ENCODE measurements at places on chromosomes 1 and 21. TPM values are rescaled to one million over a fixed set of nuclear protein-coding genes. Genes with fewer than 3 reads are reported as not detected.

DNA sequence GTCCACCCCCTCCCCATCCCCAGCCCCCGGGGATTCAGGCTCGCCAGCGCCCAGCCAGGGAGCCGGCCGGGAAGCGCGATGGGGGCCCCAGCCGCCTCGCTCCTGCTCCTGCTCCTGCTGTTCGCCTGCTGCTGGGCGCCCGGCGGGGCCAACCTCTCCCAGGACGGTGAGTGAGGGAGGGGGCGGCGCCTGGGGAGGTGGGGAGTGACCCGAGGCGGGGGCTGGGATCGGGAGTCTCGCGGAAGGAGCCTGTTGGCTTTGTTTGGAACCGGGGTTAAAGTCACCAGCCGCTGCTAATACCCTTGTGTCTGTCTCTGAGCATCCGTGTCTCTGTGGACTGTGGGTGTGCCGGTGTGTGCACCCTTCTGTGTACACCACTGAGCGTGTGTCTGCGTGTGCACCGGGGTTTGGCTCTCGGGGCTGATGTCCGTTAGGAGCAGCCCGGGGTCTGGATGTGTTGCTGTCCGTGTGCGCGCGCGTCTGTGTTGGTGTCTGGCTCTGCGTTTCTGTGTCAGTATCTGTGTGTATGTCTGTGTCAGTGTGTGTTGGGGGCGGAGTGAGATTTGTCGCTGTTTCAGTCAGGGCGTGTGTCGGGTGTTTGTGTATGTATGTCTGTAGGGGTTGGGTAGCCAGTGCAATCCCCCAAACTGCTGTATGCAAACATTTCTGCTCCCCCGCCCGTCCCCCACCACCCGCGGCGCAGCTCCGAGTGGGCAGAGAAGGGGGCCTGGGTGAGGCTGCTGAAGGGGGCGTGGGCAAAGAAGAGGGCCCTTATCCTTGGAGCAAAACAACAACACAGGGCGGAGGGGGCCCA lies 480 bp downstream of the CADM3 start:
- H3K27me3 ChIP-seq = peaks cover 27% of the 10 kb centered on the region
- H3K36me3 ChIP-seq = no peaks in the 10 kb centered on the region
- peak overlapping the region; percentile 34 for H3K4me3 ChIP-seq

GRCh38 chr1:35660581-35661473 lies 19.5 kb upstream of the PSMB2 start:
- H3K27ac ChIP-seq = no peak overlapping the region
- H3K27me3 ChIP-seq = peaks cover 4% of the 10 kb centered on the region
- H3K4me1 ChIP-seq = no peaks in the 10 kb centered on the region
- no peaks in the 10 kb centered on the region for H3K36me3 ChIP-seq
- no peak overlapping the region for H3K4me3 ChIP-seq

DNA sequence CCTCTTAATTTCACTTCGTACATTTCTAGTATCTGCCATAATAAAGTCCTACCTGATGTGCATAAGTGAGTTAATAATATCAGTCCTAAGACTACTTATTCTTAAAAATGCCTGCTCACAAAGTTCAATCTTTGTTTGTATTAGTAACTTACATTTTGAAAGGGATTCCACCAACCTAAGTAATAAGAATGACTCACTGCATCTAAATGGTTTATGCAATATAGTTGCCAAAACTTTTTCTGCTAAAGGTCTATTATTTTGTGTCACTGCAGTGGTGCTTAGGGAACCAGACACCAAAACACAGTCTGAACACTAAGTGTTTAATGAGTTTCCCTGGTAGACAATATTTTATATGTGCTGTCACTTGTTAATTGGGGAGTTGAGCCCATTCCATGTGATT lies 1.8 kb downstream of the ZNF669 start:
- H3K36me3 ChIP-seq = peaks cover 17% of the 10 kb centered on the region
- no peak overlapping the region for H3K4me3 ChIP-seq
- DNase-seq = no peak
- no peaks in the 10 kb centered on the region for H3K27me3 ChIP-seq

- H3K4me1 ChIP-seq = no peaks in the 10 kb centered on the region
- no peak for DNase-seq
- no peak overlapping the region for H3K4me3 ChIP-seq
- H3K27me3 ChIP-seq = no peaks in the 10 kb centered on the region
- H3K27ac ChIP-seq = no peak overlapping the region
These were observed 17.5 kb downstream of the COL6A1 start for GRCh38 chr21:45998871-45999580.

GRCh38 chr1:197862671-197863070 lies 39.8 kb upstream of the C1orf53 start:
- H3K4me3 ChIP-seq = no peak overlapping the region
- H3K36me3 ChIP-seq = no peaks in the 10 kb centered on the region
- H3K27ac ChIP-seq = no peak overlapping the region
- no peak for DNase-seq

- H3K4me3 ChIP-seq = no peak overlapping the region
- no peaks in the 10 kb centered on the region for H3K36me3 ChIP-seq
These were observed 597.9 kb upstream of the ADAMTS5 start for GRCh38 chr21:27564684-27565301.

- DNase-seq = no peak
- H3K4me1 ChIP-seq = no peaks in the 10 kb centered on the region
- no peaks in the 10 kb centered on the region for H3K36me3 ChIP-seq
- H3K4me3 ChIP-seq = no peak overlapping the region
- no peak overlapping the region for H3K27ac ChIP-seq
- no peaks in the 10 kb centered on the region for H3K27me3 ChIP-seq
These were observed 796.2 kb downstream of the PLA2G4A start for GRCh38 chr1:187624812-187625545.

DNA sequence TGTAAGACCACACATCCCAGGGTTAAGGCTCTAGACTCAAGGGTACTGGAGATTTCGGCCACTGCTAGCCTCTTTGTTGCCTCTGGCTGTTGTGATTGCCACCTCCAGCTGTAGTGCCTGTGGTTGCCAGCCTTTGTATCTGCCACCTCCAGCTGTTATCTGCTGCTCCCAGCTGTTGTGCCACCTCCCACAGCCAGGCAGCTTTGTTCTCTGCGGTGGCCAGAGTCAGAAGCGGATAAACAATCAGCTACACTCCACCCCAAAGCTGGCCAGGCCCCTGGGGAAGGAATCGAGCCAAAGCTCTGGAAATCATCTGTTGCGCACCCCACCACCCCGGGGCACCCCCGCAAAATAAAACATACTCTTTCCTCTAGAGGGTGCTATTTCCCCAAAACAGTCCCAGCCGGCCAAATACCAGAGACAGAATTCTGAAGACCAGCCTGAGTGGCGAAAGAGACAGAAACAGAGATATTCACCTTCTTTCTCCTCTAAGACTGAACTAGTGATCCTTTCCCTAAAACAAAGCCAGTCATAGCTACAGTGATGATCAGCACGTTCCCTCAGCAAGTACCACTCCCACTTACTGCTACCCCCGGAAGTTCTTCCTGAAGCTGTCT lies 14.8 kb upstream of the PIGM start:
- H3K27ac ChIP-seq = no peak overlapping the region
- no peak overlapping the region for H3K4me3 ChIP-seq
- DNase-seq = peak; percentile 27

- DNase-seq = no peak
- no peaks in the 10 kb centered on the region for H3K27me3 ChIP-seq
- H3K36me3 ChIP-seq = no peaks in the 10 kb centered on the region
These were observed 519 bp upstream of the IQCC start for GRCh38 chr1:32204943-32205361.

GRCh38 chr1:232704694-232705680 lies 75.1 kb upstream of the SIPA1L2 start:
- H3K27ac ChIP-seq = no peak overlapping the region
- peak; percentile 90 for DNase-seq
- H3K36me3 ChIP-seq = no peaks in the 10 kb centered on the region
- H3K27me3 ChIP-seq = no peaks in the 10 kb centered on the region

DNA sequence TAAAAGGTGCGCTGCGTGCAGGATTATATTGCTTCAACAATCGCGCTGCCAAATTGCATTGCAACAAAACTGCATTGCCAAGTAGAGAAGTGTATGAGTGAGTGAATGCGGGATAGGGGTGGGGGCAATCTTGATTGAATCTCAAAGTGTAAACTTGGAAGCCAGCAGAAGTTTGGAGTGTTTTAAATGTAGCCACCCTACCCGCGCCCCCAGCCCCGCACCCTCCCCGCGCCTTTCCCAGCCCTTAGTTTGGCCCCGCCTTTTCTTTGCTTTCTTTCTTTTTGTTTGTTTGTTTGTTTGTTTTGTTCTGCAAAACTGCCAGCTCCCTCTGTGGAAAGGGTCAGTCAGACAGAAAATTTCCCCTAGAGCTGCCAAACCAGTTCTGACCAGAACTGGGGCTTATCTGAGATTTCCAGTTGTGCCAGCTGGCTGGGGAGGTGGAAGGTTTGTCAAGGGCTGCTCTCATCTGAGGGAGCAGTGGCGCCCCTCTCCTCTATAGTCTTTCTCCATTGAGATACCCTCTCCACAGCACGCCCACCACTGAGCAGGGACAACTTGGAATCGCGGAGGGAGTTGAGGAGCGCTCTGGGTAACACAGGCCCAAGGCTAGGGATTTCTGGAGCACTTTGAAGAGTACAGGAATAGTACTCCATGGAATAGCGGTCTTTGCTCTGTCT lies 666 bp upstream of the BEND5 start:
- DNase-seq = no peak
- no peaks in the 10 kb centered on the region for H3K36me3 ChIP-seq
- H3K27ac ChIP-seq = no peak overlapping the region

DNA sequence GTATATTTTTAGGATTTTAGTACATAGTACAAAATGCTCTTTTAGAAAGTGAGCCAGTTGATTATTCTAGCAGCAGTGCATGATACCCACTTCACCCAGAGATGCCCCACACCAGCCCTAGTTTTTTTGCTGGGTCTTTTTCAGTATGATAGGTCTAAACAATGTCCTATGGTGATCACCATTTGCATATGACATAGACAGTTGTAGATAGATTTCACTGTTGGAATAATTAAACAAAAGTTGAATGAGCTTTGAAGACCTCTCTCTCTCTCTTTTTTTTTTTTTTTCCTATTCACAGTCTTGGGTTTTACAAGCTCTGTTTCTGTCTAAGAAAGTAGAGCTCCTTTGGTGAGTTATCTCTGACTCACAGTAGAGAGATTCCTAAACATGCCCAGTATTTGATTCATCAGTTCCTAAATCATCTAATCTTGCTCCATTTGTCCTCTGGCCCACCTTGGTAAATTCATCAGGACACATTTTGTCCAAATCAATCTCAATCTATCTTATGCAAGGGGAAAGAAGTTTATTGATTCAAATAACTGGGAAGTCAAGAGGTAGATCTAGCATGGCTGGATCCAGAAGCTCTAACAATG lies 44.7 kb upstream of the VAV3 start:
- no peak for DNase-seq
- peaks cover 11% of the 10 kb centered on the region for H3K27me3 ChIP-seq
- no peak overlapping the region for H3K4me3 ChIP-seq
- H3K36me3 ChIP-seq = no peaks in the 10 kb centered on the region

DNA sequence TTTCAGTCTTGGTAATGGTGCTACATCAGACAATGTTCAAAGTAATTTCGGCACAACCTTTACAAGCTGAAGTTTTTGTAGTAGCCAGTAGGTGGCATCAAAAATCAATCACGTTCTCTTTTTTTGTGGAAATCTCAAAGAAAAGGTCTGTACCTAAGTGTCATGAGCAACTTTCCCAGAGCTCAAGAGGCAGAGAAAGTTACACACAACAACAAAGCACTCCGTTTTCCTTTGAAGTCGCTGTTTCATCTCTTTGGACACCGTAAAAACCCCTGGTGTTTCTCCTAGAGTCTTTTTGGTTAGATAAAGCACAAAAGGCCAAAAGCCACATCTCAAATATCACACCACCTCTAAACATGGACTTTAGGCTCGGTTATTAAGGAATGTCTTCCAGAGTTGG lies 131.6 kb downstream of the LHX8 start:
- no peaks in the 10 kb centered on the region for H3K36me3 ChIP-seq
- DNase-seq = no peak
- no peaks in the 10 kb centered on the region for H3K27me3 ChIP-seq
- H3K27ac ChIP-seq = no peak overlapping the region
- H3K4me1 ChIP-seq = no peaks in the 10 kb centered on the region
- H3K4me3 ChIP-seq = no peak overlapping the region

DNA sequence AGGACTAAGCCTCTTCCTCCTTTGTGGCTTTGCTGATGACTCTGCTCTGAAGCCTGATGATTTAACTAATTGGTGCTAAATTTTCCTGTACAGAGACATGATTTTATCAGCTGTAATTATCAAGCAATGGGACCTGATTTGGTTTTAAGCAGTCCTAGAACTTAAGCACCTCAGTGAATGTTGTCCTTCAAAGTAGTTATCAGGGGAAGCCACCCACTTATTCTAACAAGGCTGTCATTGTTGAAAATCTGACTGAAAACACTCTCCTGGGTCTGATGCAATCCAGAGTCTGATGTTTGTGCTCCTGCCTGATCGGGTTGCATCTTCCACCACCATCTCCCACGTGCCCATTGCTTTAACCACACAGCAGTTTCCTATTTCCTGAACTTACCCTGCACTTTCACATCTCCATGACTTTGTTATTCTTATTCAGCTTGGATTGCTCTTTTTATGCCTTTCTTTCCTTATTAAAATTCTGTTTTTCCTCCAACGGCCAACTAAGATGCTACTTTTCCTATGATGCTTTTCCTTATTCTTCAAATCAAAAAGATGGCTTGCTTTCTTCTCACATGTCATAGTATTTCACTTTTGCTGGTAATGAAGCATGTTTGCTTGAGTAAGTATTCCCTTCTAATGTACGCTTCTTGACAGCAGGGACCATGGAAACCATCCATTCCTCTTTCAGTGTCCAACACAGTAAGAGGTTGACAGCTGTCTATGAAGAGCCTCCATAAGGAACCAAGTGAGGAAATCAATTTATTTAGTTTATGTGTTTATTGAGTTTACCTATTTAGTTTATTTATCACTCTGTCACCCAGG lies 55.0 kb downstream of the S1PR1 start:
- no peak overlapping the region for H3K4me3 ChIP-seq
- H3K27me3 ChIP-seq = peaks cover 3% of the 10 kb centered on the region
- H3K4me1 ChIP-seq = peaks cover 12% of the 10 kb centered on the region
- H3K36me3 ChIP-seq = no peaks in the 10 kb centered on the region

- H3K4me1 ChIP-seq = peaks cover 9% of the 10 kb centered on the region
- H3K27me3 ChIP-seq = no peaks in the 10 kb centered on the region
- no peak overlapping the region for H3K4me3 ChIP-seq
- no peaks in the 10 kb centered on the region for H3K36me3 ChIP-seq
- H3K27ac ChIP-seq = no peak overlapping the region
These were observed 39.9 kb upstream of the GBP5 start for GRCh38 chr1:89312572-89312971.

DNA sequence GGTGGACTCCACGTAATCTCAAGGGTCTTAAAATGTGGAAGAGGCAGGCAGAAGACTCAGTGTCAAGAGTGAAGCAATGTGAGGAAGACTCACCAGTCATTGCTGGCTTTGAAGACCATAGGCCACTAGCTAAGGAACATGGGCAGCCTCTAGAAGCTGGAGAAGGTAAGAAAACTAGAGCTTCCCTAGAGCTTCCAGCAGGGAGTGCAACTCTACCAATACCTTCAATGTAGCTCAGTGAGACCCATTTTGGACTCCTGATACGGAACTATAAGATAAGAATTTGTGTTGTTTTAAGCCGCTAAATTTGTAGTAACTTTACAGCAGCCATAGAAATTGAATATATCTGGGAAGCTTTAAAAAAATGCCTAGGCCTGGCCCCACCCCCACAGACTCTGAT lies 18.9 kb downstream of the METTL13 start:
- no peak overlapping the region for H3K4me3 ChIP-seq
- H3K36me3 ChIP-seq = no peaks in the 10 kb centered on the region
- DNase-seq = no peak
- no peaks in the 10 kb centered on the region for H3K27me3 ChIP-seq

Gene NBPF4
- total RNA-seq = not detected

Gene FRRS1
- 20.0 TPM for total RNA-seq

Gene SRGAP2C
- total RNA-seq = 37.6 TPM

Gene PTGER3
- total RNA-seq = 19.2 TPM

Gene LRRC53
- total RNA-seq = not detected

Gene FCAMR
- total RNA-seq = not detected

Data from adrenal gland (tissue), 19 donors.